ENCODE measurements at places on chromosomes 1 and 21.

- peak; percentile 98 for DNase-seq
These were observed at the start of gene SLC2A1 for GRCh38 chr1:42958488-42959319. TSS of gene SLC2A1 (minus strand) at chr1:42958868. CDS start at chr1:42958651, 217 bp downstream.

DNA sequence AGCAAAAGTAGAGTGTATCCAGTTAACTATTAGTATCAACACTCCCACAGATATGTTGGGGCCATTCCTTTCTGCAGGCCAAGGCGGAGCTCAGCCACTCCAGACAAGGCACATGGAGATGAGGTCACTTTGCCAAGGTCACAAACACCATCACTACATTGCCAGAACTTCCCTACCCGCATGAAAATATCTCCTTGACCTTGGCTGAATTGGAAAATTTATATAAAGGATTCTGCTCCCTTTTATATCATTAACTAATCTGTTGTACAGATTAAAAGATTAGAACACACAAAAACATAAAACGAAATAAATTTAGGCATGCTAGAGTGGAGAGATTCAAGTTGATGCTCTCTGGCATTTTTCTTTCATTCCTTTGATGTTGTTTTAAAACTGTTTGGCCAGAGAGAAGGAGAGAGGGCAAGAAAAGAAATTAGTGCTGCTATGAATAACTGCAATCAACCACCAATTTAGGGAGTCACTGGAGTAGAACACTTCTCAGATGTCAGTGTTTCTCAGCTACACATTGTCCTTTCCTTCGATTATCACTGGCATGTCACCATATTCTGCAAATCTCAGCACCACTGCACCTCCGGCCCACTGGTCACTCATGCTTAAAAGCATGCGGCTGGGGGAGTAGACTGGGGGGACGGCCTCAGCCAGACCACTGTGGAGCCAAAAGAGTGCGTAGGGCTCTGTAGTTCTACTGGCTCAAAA lies 78.7 kb upstream of the ATP1B1 start:
- DNase-seq, result no peak

GRCh38 chr1:27528818-27529703 lies 39.1 kb upstream of the WASF2 start:
- peak; percentile 46 for DNase-seq

GRCh38 chr1:43994794-43995790 lies 3.7 kb downstream of the CCDC24 start:
- DNase-seq, result peak; percentile 47

- no peak for DNase-seq
These were observed 30.1 kb downstream of the RHEX start for GRCh38 chr1:206082831-206083695.

DNA sequence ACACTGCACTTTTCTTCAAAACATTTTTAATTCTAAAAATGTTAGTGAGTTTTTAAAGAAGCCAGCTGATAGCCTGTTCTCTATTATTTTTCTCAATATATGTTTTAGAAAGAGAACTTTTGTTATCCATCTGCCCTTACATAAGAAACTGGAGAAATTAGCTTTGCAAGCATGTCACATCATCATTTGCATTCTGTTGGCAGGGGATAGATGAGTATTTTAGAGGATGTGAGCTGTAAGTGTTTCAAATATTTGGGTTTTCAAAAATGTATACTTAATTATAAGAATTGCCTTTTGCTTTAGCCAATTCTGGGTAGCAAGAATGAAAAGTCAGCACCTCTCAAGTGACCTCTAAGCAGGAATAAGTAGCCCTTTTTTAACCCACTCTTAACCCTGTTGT lies 7.4 kb downstream of the NFIA start:
- DNase-seq, result no peak

DNA sequence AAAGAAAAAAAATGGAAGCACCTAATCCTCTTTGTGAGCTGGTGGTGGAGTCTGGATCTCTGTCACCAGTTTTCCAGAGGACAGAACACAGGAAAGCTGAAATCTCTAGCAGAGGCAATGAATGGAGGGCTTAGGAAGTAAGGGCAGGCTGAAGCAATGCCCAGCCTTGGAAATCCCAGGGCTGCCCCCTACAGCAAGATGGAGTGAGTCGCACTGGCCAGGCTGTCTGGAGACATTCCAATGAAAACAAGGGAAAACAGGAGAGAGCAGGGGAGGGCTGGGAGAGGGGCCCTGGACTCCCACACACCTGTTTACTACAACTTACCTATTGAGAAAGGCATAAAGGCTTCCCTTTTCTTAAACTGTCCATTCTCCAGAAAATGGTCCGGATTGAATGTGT lies 25.9 kb downstream of the CYP2J2 start:
- no peak for DNase-seq

DNA sequence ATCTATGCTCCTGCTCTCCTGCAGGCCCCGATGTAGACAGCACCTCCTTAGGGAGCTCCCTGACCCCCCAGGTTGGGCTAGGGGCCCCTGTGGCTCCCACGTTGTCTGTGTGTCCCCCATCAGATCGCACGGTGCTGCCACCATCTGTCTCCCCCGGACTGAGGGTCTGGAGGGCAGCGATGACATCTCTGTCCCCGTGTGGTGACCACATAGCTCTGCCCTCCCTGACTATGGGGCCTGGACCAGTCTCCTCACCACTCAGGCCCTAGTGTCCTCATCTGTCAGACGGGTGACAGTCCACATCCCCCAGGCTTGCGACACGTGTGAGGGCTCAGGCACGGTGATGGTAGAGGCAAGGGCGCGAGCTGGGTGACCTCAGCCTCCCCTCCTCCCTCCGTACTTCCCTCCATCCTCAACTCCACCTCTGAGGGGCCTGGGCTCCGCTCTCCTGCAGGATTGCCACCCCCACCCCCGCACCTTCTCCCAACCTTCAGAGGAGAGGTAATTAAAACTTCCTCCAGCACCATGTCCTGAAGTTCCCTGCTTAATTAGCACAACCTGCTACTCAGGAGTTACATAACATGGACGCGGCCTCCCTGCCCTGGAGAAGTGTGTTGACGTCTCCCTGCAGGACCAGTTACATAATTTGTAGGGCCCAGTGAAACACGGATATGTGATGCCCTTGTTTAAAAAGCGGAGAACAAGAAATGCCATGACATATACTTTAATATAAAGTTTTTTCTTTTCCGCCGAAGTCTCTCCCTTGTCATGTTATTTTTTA lies 288.2 kb downstream of the PTPRU start:
- DNase-seq, result no peak

GRCh38 chr1:12472798-12473551 lies 145.0 kb downstream of the DHRS3 start:
- DNase-seq, result no peak

DNA sequence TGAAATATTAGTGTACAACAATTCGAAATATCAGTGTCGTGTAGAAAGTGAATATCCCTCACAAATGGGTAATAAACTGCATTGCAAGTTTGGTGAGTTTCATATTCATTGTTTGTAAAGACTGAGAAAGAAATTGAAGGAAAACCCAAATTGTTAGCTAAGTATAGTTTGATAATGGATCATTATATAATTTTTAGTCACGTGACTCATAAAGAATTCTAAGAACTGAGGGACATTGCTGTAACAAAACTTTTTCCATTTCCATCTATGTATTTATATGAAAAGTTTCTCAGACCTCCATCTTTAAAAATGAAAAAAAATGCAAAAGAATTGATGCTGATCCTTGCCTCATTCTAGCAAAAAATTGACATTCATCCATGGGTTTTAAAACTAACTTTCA lies 36.0 kb upstream of the SGIP1 start:
- no peak for DNase-seq

GRCh38 chr1:40257313-40257687 lies 736 bp upstream of the ZMPSTE24 start:
- DNase-seq, result no peak

GRCh38 chr1:223783676-223784075 lies 62.1 kb downstream of the TP53BP2 start:
- DNase-seq, result no peak

DNA sequence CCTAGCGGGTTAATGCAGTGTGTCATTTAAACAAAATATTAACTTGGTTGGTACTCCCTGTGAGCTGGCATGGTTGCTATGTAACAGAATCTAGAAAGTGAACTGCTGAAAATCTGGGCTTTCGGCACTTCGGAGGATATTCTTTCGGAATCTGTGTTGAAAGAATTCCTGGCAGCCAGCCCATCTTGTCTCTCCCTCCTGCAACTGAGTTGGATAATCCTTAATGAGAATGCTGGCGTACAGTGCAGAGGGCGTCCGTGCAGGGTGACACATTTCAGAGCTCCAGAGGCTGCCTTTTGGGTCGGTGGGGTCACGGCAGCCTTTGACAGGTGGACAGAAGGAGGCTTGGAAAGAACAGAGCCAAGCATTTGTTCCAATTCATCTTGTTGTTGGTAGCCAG lies 3.7 kb downstream of the KAZN start:
- no peak for DNase-seq

DNA sequence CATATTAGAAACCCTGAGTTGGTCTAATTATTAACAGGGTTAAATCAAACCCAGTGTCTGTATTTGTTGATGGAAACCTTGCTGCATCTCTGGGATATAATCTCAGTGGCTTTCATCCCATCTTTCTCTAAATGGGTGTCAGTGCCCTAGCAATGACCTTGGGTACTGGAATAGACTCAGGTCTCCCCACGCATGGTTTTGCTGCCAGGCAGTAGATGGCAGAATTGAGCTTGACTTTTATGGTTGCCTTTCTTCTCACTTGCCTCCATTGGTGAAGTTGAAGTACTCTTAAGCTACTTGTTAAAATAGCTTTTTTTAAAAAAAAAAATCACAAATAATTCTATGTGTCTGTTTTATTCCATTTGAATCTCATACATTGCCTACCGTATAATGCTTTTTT lies 81.8 kb upstream of the HMCN1 start:
- no peak for DNase-seq

GRCh38 chr1:205267306-205267902 lies 39.7 kb downstream of the TMCC2 start:
- DNase-seq, result no peak

DNA sequence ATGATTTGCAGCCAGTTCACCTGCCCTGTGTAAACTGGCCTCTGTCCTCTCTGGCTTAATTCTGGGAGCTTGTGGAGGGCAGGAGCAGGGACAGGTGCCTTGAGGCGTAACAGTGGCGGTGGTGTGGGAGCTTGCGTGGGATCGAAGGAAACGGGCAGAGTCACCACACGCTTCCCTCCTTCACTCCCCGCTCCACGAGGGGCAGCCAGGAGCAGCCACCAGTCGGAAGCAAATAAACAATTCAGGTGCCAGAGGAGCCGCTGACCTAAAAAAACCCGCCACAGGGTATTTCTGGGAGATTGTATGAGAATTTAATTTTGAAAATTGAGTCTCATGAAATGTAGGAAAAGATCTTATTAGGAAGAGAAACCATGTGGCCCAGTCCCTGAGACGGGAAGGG lies 26.0 kb downstream of the FAAP20 start:
- no peak for DNase-seq

DNA sequence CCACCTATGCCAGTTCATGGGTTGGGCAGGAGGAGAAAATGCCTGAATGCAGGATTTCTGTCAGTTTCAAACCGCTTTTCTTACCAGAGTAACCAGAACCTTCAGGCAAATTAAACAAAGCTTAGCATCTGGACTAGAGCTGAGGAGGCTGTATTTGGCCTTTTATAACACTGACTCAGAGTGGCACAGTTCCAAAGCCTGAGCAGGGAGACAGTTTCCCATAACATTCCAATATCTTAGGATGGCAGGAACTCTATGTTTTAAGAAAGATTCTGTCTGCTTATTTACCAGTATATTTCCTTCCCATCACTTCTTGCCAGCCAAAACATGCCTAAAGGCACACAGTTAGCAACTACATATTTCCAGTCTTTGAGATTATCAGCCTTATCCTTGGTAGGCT lies 46.8 kb downstream of the UBR4 start:
- DNase-seq, result peak; percentile 91

GRCh38 chr1:44714532-44714931 lies 16.4 kb downstream of the RNU5D-1 start:
- no peak for DNase-seq

- DNase-seq, result no peak
These were observed 152.5 kb upstream of the KCND3 start for GRCh38 chr1:112141923-112142322.

DNA sequence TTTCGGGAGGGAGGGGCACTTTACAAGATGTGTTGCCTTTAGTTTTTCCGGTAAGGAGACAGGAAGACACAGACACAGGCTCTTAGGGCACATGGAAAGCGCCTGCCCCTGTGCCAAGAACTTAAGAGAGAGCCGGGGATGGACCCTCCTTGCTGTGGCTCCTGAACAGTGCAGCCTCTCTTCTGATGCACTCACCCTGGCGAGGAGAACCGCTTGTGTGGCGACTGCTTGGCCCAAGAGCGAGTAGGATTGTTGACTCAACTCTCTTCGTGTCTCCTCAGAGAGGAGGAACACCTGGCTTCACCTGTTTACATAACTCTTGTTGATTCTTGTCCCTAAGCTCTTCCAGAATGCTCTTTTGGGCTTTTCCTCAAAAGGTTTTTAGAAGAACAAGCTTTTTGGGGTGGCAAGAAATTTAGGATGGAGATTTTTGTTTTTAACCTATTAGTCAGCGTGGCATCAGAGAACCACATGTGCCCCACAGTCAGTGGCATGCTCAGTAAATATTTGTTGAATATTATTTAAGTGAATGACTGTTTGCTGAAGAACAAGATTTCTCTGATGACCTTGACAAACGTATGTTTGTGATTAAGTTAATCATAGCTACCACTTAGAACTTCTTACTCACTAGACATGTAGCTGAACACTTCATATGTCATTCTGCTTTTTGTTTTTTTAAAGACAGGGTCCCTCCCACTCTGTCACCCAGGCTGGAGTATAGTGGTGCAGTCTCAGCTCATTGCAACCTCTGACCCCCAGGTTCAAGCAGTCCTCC lies 60.6 kb downstream of the NFIA start:
- DNase-seq, result no peak

GRCh38 chr1:222043444-222044292 lies 301.8 kb upstream of the DUSP10 start:
- peak; percentile 69 for DNase-seq

GRCh38 chr1:233730809-233731208 lies 116.9 kb downstream of the KCNK1 start:
- no peak for DNase-seq

DNA sequence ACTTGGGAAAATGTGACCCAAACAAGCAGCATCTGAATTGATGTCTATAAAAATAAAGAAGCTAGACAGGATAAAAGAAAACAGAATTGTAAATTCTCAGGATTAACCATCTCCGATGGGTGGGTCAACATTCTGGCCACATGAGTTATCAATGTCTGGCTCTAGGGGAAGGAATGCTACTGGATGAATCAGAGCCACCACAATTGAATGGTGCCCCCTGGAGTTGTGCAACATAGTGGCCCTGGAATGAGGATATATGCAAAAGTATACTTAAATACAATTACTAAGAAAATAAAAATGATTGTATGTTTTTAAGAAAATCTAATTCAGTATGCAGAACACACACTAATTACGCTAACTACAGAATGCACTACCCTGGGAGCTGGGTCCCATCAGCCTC lies 185.6 kb downstream of the TGFBR3 start:
- DNase-seq, result peak; percentile 74

DNA sequence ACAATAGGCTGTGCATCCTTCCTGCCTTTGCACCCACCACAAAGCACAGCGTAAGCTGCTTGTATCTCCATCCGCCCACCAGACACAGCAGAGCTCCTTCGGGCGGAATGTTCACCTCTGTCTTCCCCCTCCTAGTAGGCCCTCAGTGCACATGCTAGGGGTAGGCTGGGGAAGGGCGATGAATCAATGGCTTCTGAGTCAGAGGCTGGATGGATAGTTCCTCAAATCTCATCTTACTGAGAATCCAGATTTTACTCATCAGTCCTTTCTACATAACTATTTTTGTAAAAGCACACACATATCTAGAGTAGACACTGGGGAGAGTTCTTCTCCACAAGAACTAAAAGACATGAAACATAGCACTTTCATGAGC lies 73.8 kb downstream of the BCAR3 start:
- DNase-seq, result peak; percentile 64

GRCh38 chr21:39077876-39078275 lies 105.4 kb downstream of the PSMG1 start:
- DNase-seq, result no peak

Data from EL (cell line).